Lung (tissue), 17 donors: ENCODE measurements at places on chromosomes 7 and 10. TPM values are rescaled to one million over a fixed set of nuclear protein-coding genes. Genes with fewer than 3 reads are reported as not detected.
A peak's percentile ranks its signal among the peaks of the same experiment; 100 is the strongest.

The VPS37D gene
- 1.3 TPM for polyA plus RNA-seq

The TAS2R41 gene
- polyA plus RNA-seq = not detected

DNA sequence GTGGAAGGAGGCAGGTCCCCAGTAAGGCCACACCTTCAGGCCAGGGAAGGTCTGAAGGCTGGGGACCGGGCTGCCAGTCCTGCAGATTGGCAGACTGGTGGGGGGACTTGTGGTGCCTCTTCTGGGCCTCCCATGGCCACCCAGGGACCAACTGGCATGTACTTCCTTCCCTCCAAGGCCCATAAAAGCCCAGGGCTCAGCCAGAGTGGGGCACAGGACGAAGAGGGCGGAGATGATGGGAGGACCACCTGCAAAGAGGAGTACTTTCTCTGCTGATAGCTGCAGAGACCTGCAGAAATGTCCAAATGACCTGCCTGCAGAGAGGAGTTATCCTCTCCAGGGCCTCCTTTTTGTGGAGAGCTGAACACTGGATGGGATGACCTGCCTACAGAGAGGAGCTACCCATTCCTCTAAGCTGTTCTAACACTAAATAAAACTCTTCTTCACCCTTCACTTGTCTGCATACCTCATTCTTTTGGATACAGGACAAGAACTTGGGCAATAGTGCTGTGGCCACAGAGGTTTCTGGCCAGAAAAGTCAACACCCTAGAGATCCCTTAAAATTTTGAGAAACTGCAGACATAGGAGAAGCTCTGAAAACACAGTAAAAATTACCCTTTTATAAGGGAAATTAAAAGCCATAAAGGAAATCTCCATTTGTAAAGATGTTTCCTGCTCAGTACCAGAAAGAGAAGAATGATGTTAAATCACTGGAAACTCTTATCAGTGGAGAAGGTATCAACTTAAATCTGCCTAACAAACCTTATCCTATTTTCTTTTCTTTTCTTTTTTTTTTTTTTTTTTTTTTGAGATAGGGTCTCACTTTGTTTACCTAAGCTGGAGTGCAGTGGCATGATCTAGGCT, 20.7 kb upstream of the PRF1 start:
- H3K36me3 ChIP-seq = no peaks in the 10 kb centered on the region
- H3K4me1 ChIP-seq = no peaks in the 10 kb centered on the region
- H3K27ac ChIP-seq = no peak overlapping the region
- H3K27me3 ChIP-seq = no peaks in the 10 kb centered on the region
- H3K4me3 ChIP-seq = no peak overlapping the region

- H3K27me3 ChIP-seq = peaks cover 3% of the 10 kb centered on the region
- no peaks in the 10 kb centered on the region for H3K36me3 ChIP-seq
Observed at GRCh38 chr10:106910666-106911065, 253.8 kb downstream of the SORCS1 start.

- H3K36me3 ChIP-seq = no peaks in the 10 kb centered on the region
- H3K27me3 ChIP-seq = no peaks in the 10 kb centered on the region
- H3K4me1 ChIP-seq = no peaks in the 10 kb centered on the region
- H3K27ac ChIP-seq = no peak overlapping the region
- H3K4me3 ChIP-seq = no peak overlapping the region
- DNase-seq = peak; percentile 32
Observed at GRCh38 chr10:75876710-75877109, 445.3 kb downstream of the LRMDA start.

GRCh38 chr10:111551001-111551400, 474.2 kb downstream of the ADRA2A start:
- H3K27ac ChIP-seq = no peak overlapping the region
- no peaks in the 10 kb centered on the region for H3K27me3 ChIP-seq
- no peak for DNase-seq
- H3K36me3 ChIP-seq = no peaks in the 10 kb centered on the region
- no peak overlapping the region for H3K4me3 ChIP-seq

DNA sequence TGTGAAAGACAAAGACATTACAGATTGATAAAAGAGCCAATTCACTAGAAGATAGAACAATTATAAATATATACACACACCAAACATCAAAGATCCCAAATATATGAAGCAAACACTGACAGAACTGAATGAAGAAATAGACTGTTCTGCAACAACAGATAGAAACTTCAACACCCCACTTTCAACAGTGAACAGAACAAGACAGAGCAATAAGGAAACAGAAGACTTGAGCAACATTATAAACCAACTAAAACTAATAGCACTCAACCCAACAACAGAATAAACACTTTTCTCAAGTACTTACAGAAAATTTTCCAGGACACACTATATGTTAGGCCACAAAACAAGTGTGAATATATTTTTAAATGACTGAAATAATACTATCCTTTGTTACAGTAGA, 10.9 kb downstream of the CDCA7L start:
- no peaks in the 10 kb centered on the region for H3K4me1 ChIP-seq
- H3K27me3 ChIP-seq = no peaks in the 10 kb centered on the region
- H3K36me3 ChIP-seq = no peaks in the 10 kb centered on the region

DNA sequence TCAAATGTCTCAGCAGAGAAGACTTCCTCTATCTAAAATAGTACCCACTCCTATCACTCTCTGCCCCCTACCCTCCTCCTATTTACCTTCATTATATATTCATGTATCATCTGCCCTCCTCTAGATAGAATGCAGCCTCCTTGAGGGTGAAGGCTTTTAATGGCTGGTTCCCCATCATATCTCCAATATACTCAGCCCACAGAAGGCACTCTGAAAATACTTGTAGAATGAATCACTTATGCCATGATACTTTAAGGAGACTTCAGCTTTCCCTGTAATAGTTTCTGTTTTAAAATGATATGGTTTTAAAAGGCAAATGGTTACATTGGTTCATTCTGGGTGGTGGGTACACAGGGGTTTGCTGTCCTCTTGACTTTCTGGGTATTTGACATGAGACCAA, 25.3 kb downstream of the GFRA1 start:
- no peaks in the 10 kb centered on the region for H3K4me1 ChIP-seq
- no peaks in the 10 kb centered on the region for H3K36me3 ChIP-seq
- no peak overlapping the region for H3K4me3 ChIP-seq
- H3K27me3 ChIP-seq = no peaks in the 10 kb centered on the region

DNA sequence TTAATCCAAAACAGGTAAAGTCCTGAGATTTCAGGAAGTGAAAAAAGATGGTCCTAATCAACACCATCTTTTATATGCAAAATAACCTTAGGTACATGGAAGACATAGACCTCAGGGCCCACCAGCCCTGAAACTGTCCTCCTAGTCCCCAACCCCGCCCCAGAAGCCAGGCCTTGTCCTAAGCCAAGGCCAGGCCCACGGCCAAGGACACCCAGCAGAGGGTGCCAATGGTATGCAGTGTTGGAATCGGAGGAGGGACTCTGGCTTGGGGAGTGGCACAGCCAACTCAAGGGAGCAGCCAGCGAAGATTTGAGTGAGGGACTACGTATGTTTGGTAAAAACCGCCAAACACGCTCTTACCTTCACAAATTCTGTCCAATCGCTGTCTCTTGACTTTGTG, 96.7 kb downstream of the ZRANB1 start:
- no peaks in the 10 kb centered on the region for H3K27me3 ChIP-seq
- H3K4me1 ChIP-seq = peaks cover 33% of the 10 kb centered on the region
- no peak overlapping the region for H3K27ac ChIP-seq

DNA sequence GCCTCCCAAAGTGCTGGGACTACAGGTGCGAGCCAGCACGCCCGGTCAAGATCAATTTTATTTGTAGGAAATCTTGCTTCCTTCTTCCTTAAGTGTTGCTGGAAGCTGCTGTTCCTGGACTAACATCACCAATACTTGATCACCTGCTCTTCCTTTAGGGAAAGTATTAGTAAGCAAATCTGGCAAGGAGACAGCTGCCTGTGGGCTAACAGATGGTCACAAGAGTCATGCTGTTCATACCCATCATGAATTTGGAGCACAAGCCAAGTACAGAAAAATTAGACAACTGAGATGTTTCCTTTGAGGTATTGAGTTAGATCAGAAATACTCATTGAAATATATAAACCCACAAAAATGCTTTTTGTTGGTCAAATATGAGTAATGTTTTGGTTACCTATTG, 27.9 kb downstream of the BAIAP2L1 start:
- H3K27ac ChIP-seq = no peak overlapping the region
- H3K36me3 ChIP-seq = no peaks in the 10 kb centered on the region
- no peaks in the 10 kb centered on the region for H3K27me3 ChIP-seq
- peaks cover 2% of the 10 kb centered on the region for H3K4me1 ChIP-seq
- no peak overlapping the region for H3K4me3 ChIP-seq

GRCh38 chr10:71239131-71239915, 27.0 kb downstream of the UNC5B start:
- H3K4me1 ChIP-seq = peaks cover 21% of the 10 kb centered on the region
- no peaks in the 10 kb centered on the region for H3K36me3 ChIP-seq
- H3K4me3 ChIP-seq = no peak overlapping the region
- DNase-seq = no peak
- no peak overlapping the region for H3K27ac ChIP-seq

- no peak overlapping the region for H3K27ac ChIP-seq
- no peak for DNase-seq
- H3K36me3 ChIP-seq = no peaks in the 10 kb centered on the region
Observed at GRCh38 chr7:6489612-6490011, 41.9 kb upstream of the DAGLB start.

DNA sequence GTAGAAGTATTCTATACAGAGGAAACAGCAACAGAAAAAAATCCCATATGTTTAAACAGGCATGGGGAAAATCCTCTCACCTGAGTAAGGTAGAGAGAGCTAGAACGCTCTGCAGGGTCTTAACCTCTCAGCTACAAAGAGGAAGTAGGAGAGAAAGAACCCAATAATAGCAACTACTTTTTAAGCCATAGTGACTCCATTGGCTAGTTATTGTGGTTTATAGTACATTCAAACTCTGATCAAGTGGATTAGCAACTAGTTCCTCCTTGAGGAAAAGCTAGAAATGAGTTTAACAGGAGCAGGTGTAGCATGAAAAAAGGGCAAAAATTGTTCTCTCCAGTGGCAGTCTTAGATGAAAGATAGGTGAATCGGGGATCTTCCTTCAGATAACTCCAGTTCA, 89.7 kb downstream of the HGF start:
- no peaks in the 10 kb centered on the region for H3K36me3 ChIP-seq
- no peaks in the 10 kb centered on the region for H3K27me3 ChIP-seq
- DNase-seq = no peak
- no peaks in the 10 kb centered on the region for H3K4me1 ChIP-seq

DNA sequence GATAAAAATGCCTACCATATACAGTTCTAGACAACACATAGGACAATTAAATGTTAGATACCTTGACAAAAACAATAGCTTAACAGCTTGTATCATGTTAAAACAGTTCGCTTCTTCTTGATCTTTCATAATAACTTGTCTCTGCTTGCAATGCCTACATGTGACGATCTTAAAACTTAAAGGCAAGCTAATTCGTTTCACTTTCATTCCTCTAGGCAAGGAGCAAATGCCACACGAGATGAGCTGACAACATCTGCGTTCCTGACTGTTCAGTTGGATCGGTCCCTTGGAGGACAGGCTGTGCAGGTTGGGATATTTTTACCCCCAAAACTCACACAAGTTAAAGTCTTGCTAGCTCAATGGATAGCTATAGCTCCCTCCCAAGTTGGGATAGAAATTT, 51.6 kb upstream of the ARL4A start:
- DNase-seq = no peak
- H3K27me3 ChIP-seq = no peaks in the 10 kb centered on the region
- no peak overlapping the region for H3K27ac ChIP-seq
- no peaks in the 10 kb centered on the region for H3K4me1 ChIP-seq

- no peak overlapping the region for H3K4me3 ChIP-seq
- H3K4me1 ChIP-seq = no peaks in the 10 kb centered on the region
- H3K27me3 ChIP-seq = peaks cover 35% of the 10 kb centered on the region
- H3K27ac ChIP-seq = no peak overlapping the region
- DNase-seq = no peak
Observed at GRCh38 chr10:133097418-133097817, 9.7 kb downstream of the ADGRA1 start.
